Activated CD4-positive, alpha-beta T cell treated with anti-CD3 and anti-CD28 coated beads, Interleukin-2, amount 50 U/mL, for 24 hours (primary cell): ENCODE measurements at places on chromosomes 7 and 10.

DNA sequence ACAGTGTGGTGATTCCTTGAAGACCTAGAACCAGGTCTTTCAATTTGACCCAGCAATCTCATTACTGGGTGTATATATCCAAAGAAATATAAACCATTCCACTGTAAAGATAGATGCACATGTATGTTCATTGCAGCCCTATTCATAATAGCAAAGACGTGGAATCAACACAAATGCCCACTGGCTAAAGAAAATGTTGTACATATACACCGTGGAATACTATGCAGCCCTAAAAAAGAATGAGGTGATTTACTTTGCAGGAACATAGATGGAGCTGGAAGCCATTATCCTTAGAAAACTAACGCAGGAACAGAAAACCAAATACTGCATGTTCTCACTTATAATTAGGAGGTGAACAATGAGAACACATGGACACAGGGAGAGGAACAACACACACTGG is 278.0 kb upstream of the KCND2 start:
- DNase-seq = no peak

- DNase-seq = no peak
Observed at GRCh38 chr10:17394854-17395253, 59.5 kb downstream of the ST8SIA6 start.

- DNase-seq = no peak
Observed at GRCh38 chr10:672992-673391, 16.5 kb downstream of the DIP2C start.

GRCh38 chr10:102613286-102613685 is 31.0 kb upstream of the TRIM8 start:
- no peak for DNase-seq

DNA sequence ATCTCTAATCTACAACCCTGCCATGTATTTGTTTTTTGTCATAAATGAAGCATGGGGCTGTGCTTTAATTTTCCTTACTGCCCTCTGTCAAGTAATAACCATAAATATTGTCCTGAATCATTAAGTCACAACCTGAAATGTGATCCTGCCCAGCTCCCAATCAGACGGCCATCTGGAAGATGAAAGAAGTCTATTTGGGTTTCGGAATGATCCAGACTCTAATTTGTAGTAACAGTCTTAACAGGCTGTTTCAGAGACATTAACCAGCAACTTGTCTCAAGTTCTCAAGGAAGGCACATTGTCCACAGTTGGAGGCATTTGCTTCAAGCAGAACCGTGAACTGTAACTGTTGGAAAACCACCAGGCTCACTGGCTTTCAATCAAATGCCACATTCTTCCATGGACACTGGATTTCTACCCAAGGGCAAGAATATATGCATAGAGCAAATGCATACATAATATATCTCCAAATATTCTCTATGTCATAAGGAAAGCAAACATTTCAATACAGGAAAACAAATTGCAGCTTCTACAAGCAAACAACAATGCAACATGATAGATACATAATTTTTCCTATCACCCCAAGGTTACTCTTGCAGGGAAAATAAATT is 405.2 kb upstream of the NPVF start:
- no peak for DNase-seq

DNA sequence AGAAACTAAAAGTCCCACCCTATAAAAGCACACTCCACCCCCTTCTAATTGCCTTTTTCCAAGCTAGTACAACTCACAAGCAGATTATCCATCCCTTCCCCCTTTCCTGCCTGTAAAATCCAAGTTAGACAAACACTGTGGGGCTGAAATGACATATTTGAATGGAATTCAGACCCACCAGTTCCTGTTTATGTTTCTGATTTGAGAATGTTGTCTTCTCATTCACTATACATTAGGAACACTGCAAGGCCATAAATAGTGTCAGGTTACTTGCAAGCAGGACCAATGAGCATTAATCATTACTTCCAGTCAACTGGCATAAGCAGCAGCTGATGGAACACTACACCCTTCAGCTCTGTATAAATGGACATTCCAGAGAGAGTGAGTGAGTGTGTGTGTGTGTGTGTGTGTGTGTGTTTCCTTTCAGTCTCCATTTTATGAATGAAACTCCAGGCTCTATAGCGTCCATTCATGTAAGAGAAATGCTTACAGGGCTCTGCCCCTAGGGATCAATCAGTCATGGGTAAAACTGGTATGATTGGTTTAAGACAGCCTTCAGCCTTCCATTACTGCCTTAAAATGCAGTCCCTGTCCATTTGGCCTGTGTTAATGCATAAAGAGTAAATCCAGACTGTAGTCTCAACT is 69.3 kb downstream of the ETV1 start:
- DNase-seq = no peak

- no peak for DNase-seq
Observed at GRCh38 chr7:116528008-116528789, 3.4 kb downstream of the CAV1 start.

DNA sequence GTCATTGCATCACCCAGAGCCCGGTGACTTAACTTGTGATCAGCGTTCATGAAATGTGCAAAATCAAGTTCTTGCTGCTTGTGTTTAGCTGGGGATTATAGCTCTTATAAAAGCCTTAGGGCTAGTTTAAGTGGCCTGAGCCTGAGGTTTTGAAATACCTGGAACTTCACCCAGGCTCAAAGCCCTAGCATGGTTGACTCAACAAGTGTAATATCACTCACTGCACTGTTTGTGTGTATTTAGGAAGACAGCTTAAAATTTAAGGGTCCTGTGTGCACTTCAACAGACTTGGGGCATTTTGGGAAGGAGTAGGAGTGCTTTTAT is 489.5 kb downstream of the GATA3 start:
- DNase-seq = no peak

DNA sequence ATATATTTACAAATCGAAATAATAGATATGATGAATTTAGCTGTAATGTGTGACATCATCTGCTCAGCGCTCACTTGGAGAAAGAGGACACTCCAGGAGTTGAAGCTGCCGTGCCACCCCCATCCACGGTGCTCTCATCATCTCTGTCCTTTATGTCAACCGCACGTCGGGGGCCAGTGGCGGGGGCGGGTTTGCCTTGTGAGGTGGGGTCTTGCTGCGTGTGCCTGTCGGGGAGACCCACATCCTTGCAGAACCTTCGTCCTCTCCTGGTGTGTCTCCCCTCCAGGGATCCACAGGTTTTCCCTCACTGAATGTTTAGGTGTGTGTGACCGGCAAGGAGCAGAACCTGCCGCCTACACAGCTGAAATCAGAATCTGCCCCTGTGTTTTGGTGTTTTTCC is 71.6 kb downstream of the INPP5A start:
- no peak for DNase-seq
